ENCODE measurements at places on chromosomes 7 and 10.

- DNase-seq: no peak
These were observed 42.6 kb downstream of the CLEC2L start for GRCh38 chr7:139566075-139566474.

DNA sequence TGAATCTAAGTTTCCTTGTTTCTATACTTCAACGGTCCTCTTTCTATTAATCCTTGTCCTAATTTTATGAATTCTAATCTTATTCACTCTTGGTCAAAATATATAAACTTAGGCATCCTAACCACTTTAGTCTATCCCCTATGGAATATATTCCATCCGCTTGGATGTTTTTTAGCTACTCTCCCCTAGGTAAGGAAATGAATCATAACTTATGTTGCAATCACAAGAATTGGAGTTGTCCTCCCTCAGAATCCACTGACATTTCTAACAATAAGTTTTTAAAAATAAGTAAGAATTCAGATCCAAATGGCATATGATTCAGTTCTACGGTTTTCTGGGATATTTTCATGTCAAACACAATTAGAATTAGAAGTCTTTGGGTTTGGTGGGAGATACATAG lies 1081.6 kb downstream of the SORCS1 start:
- no peak for DNase-seq

DNA sequence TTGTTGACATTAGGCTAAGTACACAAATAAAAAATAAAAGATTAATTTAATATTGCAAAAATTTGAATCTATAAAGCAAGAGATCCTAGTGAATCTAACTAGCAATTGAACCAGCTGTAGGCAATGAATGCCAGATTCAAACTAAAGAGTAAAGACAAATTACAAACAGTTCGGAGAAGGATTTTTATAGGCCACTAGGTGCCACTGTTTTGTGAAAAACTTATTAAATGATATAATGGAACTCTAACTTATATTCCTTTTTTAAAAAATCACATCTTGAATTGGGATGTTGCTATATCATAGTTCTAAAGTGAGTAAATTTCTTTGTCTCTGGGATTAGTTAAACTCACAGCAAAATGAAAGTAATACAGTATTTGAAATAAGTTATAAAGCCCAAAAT lies 39.1 kb upstream of the GNAI1 start:
- no peak for DNase-seq

GRCh38 chr7:102310414-102310815 lies 23.7 kb downstream of the SH2B2 start:
- DNase-seq: no peak

- no peak for DNase-seq
These were observed 109.4 kb upstream of the ACBD5 start for GRCh38 chr10:27349987-27350386.

All from cerebellar nuclear complex (tissue), 1 donor.